DMS 273 treated with DMSO at 0.1 percent for 48 hours (cell line): ENCODE measurements at places on chromosomes 1 and 21.

- no peak for DNase-seq
Observed at GRCh38 chr1:147246910-147247655, 4.6 kb downstream of the CHD1L start.

DNA sequence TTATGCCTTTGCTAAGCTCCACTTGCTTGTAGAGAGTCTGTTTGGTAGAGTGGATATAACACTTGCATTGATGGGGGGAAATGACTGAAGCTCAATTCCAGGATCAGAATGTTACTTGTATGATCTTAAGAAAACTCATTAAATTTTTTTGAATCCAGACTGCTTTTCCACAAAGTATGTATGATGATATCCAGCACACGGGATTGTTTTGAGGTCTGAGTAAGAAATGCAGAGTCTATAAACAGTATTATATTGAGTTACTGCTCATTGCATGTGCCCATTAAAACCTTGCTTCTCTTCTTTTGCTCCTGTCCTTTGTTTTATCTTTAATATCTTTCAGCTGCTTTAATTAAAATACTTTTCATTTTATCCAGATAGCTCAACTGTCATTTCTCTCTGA is 570.4 kb upstream of the ZRANB2 start:
- no peak for DNase-seq

GRCh38 chr21:35737899-35738346 is 322.4 kb downstream of the SETD4 start:
- no peak for DNase-seq

GRCh38 chr21:34511787-34512455 is at the start of gene KCNE1:
Gene KCNE1, minus strand, starts transcription at chr21:34512210. Its CDS starts 62,576 bp downstream, at chr21:34449634.
- DNase-seq, result no peak

DNA sequence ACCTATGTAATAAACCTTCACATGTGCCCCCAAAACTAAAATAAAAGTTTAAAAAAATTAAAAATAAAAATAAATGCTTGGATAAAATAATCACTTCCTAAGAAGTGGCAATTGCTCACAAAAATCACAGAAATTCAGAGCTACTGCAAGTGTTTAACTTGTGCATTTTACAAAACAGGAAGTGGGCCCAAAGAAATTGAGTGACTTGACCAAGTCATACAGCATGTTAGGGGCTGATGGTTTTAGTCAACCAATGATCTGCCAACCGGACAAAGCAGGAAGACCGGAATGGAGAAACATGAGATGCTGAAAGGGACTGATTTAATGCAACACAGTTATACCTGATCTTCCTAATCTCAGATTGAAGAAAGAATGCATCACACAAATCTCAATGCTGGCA is 96.5 kb downstream of the SMYD2 start:
- DNase-seq, result no peak

GRCh38 chr21:32562426-32562825 is 22.9 kb downstream of the TCP10L start:
- DNase-seq, result peak; percentile 40

DNA sequence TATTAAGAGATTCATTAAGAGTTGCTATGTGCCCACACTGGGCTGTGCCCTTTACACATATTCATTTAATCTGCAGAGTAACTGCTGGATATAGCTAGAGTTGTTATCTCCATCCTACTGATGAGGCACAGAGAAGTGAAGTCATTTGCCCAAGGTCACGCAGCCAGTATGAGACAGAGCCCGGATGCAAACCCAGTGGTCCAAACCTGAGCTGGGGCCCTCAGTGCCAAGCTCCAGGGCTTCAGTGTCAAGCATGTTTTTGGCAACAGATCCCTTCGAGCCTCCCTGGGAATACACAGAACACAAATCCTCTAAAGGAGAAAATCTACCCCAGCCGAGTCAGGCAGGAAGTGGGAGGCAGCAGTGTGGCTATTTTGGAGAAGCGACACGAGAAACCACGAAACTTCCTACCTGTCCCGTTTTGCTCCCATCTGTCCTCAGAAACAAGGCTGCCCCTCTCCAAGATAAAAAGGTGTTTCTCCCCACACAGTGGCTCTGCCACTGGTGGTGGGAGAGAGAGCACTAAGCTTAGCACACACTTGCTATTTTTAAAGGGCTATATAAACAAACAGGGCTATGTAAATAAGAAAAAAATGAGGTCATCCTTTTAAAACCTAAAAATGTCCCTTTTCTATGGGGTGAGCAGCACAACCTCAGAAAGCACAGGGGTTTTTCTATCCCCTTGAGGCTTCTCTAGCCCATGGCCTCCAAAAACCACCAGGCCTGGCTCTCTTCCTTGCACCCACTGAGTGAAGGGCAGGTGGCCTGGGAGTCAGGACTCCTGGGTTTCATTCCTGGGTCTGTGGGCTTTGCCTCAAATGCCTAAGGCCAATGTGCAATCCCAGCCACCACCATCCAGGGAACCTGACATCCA is 138.6 kb upstream of the EDN2 start:
- DNase-seq, result no peak

DNA sequence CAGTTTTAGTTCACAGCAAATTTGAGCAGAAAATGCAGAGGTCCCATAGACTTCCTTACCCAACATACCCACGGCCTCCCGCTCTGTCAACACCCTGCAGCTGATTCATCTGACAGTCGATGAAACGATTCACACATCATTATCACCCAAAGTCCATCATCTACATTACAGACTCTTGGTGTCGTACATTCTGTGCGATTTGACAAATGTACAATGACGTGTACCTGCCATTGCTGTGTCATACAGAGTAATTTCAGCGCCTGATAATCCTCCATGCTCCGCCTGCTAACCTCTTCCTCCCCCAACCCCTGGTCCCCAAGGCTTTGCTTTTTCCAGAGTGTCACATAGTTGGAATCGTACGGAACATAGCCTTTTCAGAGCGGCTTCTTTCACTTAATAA is 94.7 kb upstream of the SLC25A33 start:
- no peak for DNase-seq

GRCh38 chr1:212567638-212568037 is 40.9 kb upstream of the ATF3 start:
- DNase-seq, result no peak

DNA sequence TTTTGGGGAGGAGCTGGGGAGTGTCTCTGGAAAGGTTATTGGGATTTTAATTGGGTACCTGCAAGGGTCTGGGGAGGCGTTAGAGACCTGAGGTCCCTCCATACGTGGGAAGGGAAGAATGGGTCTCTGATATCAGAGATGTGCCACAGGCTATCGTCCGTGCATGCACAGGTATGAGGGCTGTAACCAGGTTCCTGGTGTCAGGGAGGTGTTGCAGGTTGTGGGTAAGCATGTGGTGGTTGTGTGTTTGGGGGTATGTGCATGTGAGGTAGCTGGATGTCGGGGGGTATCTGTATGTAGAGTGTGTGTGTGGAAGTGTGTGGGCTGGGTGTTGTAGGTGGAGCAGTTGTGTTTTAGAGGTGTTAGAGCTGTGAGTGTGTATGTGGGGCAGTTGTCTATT is 8.3 kb downstream of the AHDC1 start:
- DNase-seq, result no peak

DNA sequence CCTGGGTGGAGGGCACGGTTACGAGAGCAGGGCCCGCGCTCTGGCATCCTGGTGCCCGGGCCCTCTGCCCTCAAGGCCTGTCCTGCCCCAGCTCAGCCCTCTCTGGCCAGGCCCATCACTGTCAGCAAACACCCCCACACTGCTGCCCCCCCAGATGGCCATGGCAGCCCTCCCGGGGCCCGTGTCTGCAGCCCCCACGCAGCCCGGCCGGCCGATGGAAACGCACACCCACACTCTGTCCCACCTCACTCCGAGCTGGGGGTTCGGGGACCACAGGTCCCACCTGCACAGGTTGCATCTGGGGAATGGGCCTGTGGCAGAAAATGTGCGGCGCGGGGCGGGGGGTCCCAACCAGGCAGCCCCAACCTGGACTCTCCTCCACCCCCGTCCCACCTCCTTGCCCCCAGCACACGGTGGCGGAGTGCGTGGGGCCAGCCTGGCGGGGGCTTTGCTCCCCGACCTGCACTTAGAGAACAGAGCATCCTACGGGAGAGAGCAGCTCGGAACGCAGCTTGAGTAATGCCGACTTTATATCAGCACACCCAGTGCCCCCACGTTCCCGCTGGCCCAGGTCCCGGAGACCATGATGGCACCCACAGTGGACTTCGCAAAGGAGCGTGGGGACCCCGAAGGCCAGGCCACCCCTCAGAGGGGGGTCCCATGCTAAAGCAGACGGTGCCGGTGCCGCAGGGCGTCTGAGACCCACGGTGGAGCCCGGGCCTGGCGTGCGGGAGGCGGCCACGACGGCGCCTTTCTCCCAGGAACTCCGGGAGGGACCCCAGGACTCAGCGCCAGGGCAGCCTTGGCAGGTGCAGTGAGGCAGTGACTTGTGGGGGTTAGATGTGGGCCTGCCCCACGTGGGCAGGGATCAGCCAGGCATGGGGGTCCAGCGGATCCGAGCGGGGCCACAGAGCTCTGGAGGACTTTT is 7.5 kb upstream of the RNF223 start:
- no peak for DNase-seq

- no peak for DNase-seq
Observed at GRCh38 chr1:9181990-9182783, 52.4 kb upstream of the H6PD start.

GRCh38 chr1:1151306-1151705 is 22.4 kb upstream of the TTLL10 start:
- no peak for DNase-seq

DNA sequence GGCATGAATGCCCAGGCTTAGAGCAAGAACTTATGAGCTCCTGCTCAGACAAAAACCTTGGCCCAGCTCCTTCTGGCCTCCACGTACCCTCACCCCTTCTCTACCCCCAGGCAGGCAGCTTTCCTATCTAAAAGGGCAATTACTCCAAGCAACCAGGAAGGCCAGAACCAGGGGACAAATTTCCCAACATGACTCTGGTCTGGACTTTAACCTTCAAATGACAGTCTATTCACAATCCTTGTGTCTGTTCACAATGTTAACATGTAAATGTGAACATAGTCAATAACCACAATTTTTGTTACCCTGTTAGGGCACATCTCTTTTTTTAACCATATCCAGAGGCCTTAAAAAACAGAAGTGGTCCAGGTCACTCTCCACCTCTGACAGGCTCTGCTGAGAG is 64.4 kb upstream of the LAPTM5 start:
- DNase-seq, result no peak

DNA sequence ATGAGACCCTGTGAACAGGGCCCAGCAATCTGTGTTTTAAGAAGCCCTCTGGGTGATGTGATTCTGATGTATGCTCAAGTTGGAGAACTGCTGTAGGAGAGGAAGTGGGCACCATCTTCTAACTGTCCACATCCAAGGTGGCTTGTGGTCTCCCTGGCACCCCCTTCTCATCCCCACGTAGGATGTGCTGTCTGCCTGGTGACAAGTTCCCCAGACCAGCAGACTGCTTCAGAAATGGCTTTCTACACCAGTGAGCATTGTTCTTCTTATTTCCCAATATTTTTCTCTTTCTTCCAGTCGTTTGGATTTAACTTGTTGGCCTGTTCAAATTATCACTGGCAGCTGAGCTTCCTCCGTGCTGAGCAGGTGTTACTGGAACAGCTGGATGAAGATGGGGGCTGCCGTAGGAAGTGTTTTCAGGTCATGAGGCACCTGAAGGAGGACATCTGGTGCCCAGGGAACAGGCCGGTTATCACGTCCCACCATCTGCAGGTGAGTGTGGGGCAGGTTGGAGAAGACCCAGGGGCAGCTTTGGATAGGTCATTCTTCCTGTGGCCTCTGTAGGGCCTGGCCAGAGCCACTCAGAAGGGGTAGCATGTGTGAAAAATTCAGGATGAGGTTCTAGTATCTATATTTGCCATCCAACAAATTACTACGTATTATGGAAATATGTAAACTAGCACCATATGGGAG is 16.8 kb downstream of the MAB21L3 start:
- no peak for DNase-seq

DNA sequence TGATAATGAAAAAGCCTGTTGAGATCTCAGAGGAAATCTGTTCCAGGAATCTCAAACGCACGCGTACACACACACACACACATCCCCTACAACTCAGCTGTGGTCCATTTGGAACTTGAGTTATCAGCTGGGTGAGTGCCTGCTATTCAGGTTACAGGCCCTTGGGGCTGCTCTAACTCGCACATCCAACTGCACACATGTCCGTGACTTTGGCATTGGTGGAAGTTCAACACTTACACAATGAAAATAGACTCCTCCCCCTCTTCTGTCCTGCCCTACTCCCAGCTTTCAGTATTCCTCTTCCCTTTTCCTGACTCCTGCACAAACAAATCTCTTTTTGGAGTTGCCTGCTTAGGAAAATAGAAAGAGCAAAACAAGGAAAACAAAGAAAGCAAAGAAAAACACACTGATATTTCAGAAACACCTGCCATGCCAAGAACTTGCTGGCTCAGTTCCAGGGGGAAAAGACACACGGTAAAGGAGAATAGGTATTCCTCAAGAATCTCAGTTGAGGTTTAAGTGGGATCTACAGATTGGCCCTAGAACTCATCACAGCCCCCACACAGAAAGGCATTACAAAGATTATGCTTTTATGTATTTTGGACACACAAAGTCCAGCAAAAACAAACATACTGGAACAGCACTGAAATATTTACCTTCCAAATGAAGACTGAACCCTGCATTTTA is 140.9 kb downstream of the TGFBR3 start:
- DNase-seq, result no peak

DNA sequence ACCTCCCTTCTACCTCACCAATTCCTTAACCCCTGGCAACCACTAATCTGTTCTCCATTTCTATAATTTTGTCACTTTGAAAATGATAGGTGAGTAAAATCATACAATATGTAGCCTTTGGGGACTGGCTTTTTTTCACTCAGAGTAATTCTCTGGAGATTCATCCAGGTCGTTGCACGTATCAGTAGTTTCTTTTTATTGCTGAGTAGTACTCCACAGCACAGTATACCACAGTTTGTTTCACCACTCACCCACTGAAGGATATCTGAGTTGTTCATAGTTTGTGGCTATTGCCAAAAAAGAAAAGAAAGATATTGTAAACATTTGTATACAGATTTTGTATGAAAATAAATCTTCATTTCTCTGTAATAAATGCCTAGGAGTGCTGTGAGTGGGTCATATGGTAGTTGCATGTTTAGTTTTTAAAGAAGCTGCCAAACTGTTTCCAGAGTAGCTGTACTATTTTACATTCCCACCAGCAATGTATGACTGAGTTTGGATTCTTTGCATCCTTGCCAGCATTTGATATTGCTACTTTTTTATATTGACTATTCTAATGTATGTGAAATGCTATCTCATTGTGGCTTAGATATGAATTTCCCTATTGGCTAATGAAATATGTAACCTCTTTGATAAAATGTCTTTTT is 3.7 kb downstream of the CHD1L start:
- DNase-seq, result no peak

DNA sequence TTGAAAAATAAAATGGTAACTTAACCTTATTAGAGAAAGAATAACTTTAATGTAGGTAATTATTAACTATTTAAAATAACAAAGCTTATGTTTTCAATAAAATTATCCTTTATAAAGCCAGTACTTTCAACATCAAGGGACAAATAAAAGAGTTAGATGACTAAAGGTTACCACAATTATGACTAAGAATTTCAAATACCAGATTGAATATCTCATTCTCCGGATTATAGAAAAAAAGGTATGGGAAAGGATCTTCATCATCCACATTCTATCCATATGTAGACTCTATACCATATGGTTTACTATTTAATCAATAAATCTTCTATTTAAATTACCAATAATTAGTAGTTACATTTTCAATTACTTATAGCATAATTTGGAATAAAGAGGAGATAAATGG is 62.8 kb downstream of the TOR3A start:
- no peak for DNase-seq
